HCT116 (cell line): ENCODE measurements at places on chromosomes 3 and 15. TPM values are rescaled to one million over a fixed set of nuclear protein-coding genes. Genes with fewer than 3 reads are reported as not detected.

Gene C3orf20
- 0.20 TPM for total RNA-seq

DNA sequence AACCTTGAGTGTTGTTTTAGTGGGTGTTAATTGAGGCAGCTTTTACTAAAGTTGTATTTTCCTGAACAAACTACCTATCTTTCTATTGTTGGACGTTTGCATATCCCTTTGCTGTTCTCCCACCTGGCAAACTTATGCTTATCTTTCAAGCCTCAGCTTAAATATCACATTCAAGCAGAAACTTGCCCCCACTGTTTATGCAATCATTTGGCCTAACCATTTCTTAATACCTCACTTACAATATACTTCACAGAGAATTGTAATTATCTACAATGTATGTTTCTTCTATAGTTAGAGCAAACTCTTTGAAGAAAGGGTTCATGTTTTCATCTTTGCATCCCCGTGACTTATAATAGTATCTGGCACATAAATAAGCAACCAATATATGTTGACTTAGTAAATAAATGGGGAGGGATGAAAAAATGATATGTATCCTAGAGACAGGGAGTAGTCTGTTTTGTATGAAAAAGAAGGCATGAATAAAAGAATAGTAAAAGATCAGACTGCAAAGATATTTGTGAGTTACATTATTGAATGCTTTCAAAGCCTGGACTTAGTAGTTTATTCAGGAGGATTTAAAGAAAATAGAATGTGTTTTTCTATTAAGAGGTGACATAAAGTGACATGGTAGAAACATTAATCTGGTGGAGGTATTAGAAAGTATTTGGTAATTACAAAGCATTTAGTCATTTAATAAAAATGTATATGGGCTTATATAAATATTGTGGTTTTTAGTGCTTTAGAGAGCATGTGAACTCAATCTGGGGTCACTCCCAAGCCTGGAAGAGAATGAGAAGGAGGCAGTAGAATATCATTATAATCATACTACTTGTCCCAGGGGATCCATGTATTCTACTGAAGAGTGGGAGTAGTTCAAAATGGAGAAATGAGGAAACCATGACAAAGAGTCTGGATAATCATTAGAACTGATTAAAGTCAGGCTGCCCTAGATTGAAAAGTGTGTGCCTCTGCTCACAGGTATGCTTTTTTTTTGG lies 60.0 kb upstream of the DCBLD2 start:
- H3K27ac ChIP-seq, result peak overlapping the region; percentile 97
- peaks cover 94% of the 10 kb centered on the region for H3K4me1 ChIP-seq
- no peak for DNase-seq
- H3K4me3 ChIP-seq, result peak overlapping the region; percentile 32
- H3K27me3 ChIP-seq, result no peaks in the 10 kb centered on the region

DNA sequence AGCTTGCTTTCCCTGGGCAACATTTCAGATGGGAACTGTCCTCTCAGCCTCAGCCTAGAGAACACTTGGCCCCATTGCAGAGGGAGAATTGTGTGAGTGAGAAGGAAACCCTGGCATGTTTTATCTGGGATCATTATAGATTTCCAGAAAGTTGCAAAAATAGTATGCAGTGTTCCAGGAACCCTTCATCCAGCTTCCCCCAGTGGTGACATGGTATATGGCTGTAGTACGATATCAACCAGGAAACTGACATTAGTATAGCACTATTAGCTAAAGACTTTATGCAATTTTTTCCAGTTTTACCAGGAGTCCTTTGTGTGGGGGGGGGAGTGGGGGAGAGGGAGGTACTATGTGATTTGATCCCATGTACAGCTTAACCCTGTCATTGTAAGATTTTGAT lies 166.2 kb upstream of the KBTBD8 start:
- peaks cover 39% of the 10 kb centered on the region for H3K27me3 ChIP-seq
- no peaks in the 10 kb centered on the region for H3K36me3 ChIP-seq
- no peak overlapping the region for H3K4me3 ChIP-seq
- DNase-seq, result no peak
- H3K27ac ChIP-seq, result no peak overlapping the region

GRCh38 chr3:54427941-54428871 lies 305.9 kb downstream of the CACNA2D3 start:
- DNase-seq, result peak; percentile 36
- no peaks in the 10 kb centered on the region for H3K4me1 ChIP-seq
- no peaks in the 10 kb centered on the region; the same call in 1 of the 2 replicates for H3K27me3 ChIP-seq
- H3K4me3 ChIP-seq, result no peak overlapping the region
- no peaks in the 10 kb centered on the region for H3K36me3 ChIP-seq

- H3K4me3 ChIP-seq, result no peak overlapping the region
- no peaks in the 10 kb centered on the region for H3K4me1 ChIP-seq
- no peaks in the 10 kb centered on the region for H3K36me3 ChIP-seq
- H3K27me3 ChIP-seq, result no peaks in the 10 kb centered on the region; the same call in 1 of the 2 replicates
Measured at GRCh38 chr3:39721076-39721475, 88.3 kb upstream of the MYRIP start.

DNA sequence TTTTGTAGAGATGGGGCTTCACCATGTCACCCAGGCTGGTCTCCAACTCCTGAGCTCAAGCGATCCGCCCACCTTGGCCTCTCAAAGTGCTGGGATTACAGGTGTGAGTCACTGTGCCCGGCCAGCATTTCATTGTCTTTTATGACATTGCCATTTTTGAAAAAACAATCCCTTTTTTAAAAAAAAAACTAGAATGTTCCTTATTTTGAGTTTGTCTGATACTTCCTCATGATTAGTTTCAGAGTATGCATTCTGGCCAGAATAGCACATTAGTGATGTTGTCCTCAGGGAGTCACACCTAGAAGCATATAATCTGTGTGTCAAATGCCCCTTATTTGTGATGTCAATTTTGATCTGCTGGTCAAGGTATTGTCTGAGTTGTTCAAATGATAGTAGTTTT lies 21.2 kb upstream of the NMD3 start:
- H3K4me3 ChIP-seq, result no peak overlapping the region
- H3K27me3 ChIP-seq, result no peaks in the 10 kb centered on the region
- H3K27ac ChIP-seq, result no peak overlapping the region
- H3K36me3 ChIP-seq, result no peaks in the 10 kb centered on the region

Gene FOXB1
- not detected for total RNA-seq

GRCh38 chr15:85727068-85727467 lies 67.7 kb downstream of the KLHL25 start:
- no peak overlapping the region for H3K4me3 ChIP-seq
- no peaks in the 10 kb centered on the region for H3K27me3 ChIP-seq
- no peak for DNase-seq
- no peak overlapping the region for H3K27ac ChIP-seq
- peaks cover 27% of the 10 kb centered on the region for H3K36me3 ChIP-seq

DNA sequence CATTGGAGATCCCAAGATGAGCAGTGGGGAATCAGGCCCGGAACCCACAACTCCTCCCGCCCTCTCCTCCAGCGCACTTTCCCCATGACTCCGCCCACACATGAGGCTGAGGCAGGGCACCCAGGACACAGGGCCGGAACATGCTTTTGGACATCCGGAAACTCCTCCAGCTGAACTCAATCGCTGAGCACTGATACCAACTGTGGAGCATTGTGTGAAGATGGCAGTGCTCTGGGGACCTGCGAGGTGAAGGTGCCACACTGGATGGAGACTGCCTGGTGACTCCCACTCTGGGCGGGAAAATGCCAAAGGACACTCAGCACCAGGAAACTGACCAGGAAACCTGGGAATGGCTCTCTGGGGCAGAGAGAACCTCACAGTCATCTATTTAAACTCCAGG lies 189.1 kb downstream of the FAM43A start:
- peaks cover 36% of the 10 kb centered on the region for H3K4me1 ChIP-seq
- H3K36me3 ChIP-seq, result no peaks in the 10 kb centered on the region
- no peak overlapping the region for H3K4me3 ChIP-seq
- no peaks in the 10 kb centered on the region for H3K27me3 ChIP-seq
- H3K27ac ChIP-seq, result no peak overlapping the region

Gene SEMA3G
- total RNA-seq, result 4.2 TPM

GRCh38 chr15:71508081-71508682 lies 302.2 kb upstream of the NR2E3 start:
- no peak overlapping the region for H3K27ac ChIP-seq
- H3K4me1 ChIP-seq, result no peaks in the 10 kb centered on the region
- no peaks in the 10 kb centered on the region for H3K27me3 ChIP-seq
- no peak for DNase-seq
- H3K36me3 ChIP-seq, result no peaks in the 10 kb centered on the region

DNA sequence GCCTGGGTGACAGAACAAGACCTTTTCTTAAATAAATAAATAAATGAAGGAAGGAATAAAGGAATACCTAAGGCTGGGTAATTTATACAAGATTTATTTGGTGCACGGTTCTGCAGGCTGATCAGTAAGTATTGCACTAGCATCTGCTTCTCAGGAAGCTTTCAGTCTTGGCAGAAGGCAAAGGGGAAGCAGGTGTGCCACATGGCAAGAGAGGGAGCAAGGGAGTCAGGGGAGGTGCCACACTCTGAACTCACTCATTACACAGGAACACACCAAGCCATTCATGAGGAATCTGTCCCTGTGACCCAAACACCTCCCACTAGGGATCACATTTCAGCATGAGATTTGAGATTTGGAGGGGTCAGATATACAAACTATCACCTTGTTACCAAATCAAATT lies 56.4 kb downstream of the PRKCI start:
- H3K4me3 ChIP-seq, result no peak overlapping the region
- H3K4me1 ChIP-seq, result no peaks in the 10 kb centered on the region
- peaks cover 4% of the 10 kb centered on the region for H3K36me3 ChIP-seq
- DNase-seq, result no peak
- no peak overlapping the region for H3K27ac ChIP-seq

- H3K4me3 ChIP-seq, result no peak overlapping the region
- no peak for DNase-seq
- H3K36me3 ChIP-seq, result peaks cover 2% of the 10 kb centered on the region; the same call in 1 of the 2 replicates
- H3K4me1 ChIP-seq, result no peaks in the 10 kb centered on the region
- H3K27me3 ChIP-seq, result no peaks in the 10 kb centered on the region
Measured at GRCh38 chr15:65259367-65259797, 27.3 kb downstream of the PARP16 start.

Gene SCN11A
- total RNA-seq, result 0.05 TPM

- DNase-seq, result no peak
- H3K27me3 ChIP-seq, result no peaks in the 10 kb centered on the region
- H3K4me1 ChIP-seq, result no peaks in the 10 kb centered on the region
- H3K4me3 ChIP-seq, result no peak overlapping the region
- H3K27ac ChIP-seq, result no peak overlapping the region
Measured at GRCh38 chr3:90180543-90180942, 1073.1 kb downstream of the EPHA3 start.

- no peaks in the 10 kb centered on the region for H3K27me3 ChIP-seq
- H3K4me3 ChIP-seq, result no peak overlapping the region
- H3K4me1 ChIP-seq, result no peaks in the 10 kb centered on the region
- H3K27ac ChIP-seq, result no peak overlapping the region
- H3K36me3 ChIP-seq, result no peaks in the 10 kb centered on the region
Measured at GRCh38 chr3:30020380-30020779, 586.0 kb upstream of the TGFBR2 start.

GRCh38 chr15:77347197-77347596 lies 72.7 kb downstream of the PEAK1 start:
- no peak for DNase-seq
- H3K27ac ChIP-seq, result no peak overlapping the region
- H3K4me3 ChIP-seq, result no peak overlapping the region
- no peaks in the 10 kb centered on the region for H3K27me3 ChIP-seq

GRCh38 chr3:155184011-155184410 lies 103.9 kb downstream of the MME start:
- DNase-seq, result no peak
- H3K4me1 ChIP-seq, result no peaks in the 10 kb centered on the region
- H3K27ac ChIP-seq, result no peak overlapping the region
- no peak overlapping the region for H3K4me3 ChIP-seq
- H3K27me3 ChIP-seq, result no peaks in the 10 kb centered on the region
- no peaks in the 10 kb centered on the region for H3K36me3 ChIP-seq

Gene LCMT2
- 4.7 TPM for total RNA-seq

DNA sequence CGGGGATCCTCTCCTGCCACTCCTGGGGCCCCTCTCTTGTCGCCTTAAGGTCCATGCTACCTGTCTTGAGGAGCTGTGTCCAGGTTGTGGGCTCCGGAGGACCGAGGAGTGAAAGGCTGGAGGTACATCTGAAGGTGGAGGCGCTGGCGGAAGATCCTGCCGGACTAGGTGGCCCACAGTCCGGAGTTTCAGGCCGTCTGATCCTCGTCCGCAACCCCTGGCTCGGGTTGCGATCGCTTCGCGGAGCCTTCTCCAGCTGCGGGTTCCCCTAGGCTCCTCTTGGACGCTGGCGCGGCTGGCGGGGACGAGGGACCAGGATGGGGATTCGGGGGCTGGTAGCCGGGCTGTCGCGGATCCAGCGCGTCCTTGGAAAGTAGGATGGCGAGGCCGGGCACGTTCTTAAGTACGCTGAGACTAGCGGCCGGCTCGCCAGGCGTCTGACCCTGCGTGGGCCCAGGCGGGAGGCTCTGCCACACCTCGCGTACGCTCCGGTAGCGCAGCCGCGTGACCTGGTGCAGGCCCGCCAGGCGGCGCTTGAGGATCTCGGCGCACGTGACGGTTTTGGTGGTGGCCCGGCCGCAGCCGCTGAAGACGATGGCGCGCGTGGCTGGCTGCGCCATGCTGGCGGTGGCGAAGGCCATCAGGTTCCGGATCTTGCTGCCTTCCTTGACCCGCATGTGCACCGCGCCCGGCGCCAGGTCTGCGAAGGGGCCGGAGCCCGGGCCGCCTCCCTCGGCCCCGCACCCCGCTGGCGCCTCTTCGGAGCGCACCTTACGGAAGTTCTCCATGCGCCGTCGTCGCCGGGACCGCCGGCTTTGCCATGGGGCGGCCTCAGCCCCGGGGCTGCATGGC lies 550 bp downstream of the RPP25 start:
- no peak for DNase-seq
- H3K36me3 ChIP-seq, result no peaks in the 10 kb centered on the region
- peak overlapping the region; percentile 98 for H3K27ac ChIP-seq
- no peaks in the 10 kb centered on the region for H3K27me3 ChIP-seq
- H3K4me3 ChIP-seq, result peak overlapping the region; percentile 62

- H3K36me3 ChIP-seq, result peaks cover 22% of the 10 kb centered on the region
- H3K27me3 ChIP-seq, result no peaks in the 10 kb centered on the region
- no peak overlapping the region for H3K4me3 ChIP-seq
- DNase-seq, result peak; percentile 28
Measured at GRCh38 chr15:41022487-41023090, 69.3 kb downstream of the CHAC1 start.

Gene IL17RC
- total RNA-seq, result 17.6 TPM

GRCh38 chr3:120454076-120454689 lies 3.4 kb upstream of the FSTL1 start:
- no peak overlapping the region for H3K27ac ChIP-seq
- H3K4me3 ChIP-seq, result no peak overlapping the region
- H3K4me1 ChIP-seq, result no peaks in the 10 kb centered on the region

DNA sequence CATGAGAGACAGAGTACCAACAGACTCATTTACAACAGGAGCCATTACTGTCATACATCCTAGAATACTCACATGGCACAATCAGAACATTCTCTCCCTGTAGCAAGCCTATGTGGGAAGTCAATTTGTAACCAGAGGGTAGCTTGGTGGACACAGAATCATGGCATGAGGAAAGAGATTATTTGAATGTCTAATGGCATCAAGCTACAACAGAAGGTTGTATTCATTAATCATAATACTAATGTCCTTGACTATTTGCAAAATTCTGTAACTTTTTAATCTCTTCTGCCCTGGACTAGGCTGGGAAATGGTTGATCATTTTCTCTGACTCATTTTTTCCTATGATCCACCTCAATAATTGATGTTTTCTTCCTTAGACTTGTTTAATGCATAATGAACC lies 345.2 kb upstream of the IL12A start:
- DNase-seq, result no peak
- H3K4me1 ChIP-seq, result peaks cover 2% of the 10 kb centered on the region
- no peak overlapping the region for H3K4me3 ChIP-seq
- no peaks in the 10 kb centered on the region for H3K27me3 ChIP-seq
- H3K36me3 ChIP-seq, result no peaks in the 10 kb centered on the region
- H3K27ac ChIP-seq, result no peak overlapping the region

GRCh38 chr3:30943206-30943605 lies 48.7 kb upstream of the GADL1 start:
- DNase-seq, result no peak
- H3K36me3 ChIP-seq, result no peaks in the 10 kb centered on the region
- H3K27me3 ChIP-seq, result no peaks in the 10 kb centered on the region
- H3K4me1 ChIP-seq, result no peaks in the 10 kb centered on the region
- no peak overlapping the region for H3K4me3 ChIP-seq
